ENCODE measurements at places on chromosomes 2 and 18.

- DNase-seq = no peak
Measured at GRCh38 chr2:134737671-134738070, 18.9 kb upstream of the TMEM163 start.

GRCh38 chr18:10297086-10297485 is 157.3 kb upstream of the APCDD1 start:
- DNase-seq = no peak

GRCh38 chr18:75783566-75784281 is 356.2 kb upstream of the SMIM21 start:
- DNase-seq = no peak

DNA sequence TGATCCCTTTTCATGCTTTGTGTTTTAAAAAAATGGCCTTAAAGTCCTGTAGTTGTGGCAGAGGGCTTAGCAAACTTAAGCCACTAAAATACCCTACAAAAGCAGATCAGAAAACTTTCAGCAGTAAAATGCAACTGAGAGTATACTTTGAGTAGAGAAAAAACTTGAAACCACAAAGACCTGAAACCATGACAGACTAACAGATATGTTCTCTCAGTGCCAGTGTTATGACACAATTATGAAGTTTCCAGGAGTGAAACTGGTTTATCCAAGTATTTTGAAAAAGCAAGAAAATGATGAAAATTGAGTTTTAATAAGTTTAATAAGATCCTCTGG is 74.5 kb downstream of the SPRED2 start:
- no peak for DNase-seq

DNA sequence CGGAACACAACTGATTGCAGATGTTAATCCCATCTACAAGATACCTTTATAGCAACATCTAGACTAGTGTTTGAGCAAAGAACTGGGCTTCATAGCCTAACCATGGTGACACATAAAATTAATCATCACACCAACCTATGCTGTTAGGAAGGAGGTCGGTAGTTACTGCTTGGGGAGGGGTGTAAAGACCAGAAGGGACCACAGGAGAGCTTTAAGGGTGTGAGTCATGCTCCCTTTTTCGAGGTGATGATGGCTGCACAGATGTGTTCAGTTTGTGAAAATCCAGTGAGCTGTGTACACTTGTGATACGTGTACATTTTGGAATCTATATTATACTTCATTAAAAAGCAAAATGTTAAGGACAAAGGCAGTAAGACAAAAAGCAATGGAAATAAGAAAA is 4.6 kb upstream of the SEH1L start:
- no peak for DNase-seq

DNA sequence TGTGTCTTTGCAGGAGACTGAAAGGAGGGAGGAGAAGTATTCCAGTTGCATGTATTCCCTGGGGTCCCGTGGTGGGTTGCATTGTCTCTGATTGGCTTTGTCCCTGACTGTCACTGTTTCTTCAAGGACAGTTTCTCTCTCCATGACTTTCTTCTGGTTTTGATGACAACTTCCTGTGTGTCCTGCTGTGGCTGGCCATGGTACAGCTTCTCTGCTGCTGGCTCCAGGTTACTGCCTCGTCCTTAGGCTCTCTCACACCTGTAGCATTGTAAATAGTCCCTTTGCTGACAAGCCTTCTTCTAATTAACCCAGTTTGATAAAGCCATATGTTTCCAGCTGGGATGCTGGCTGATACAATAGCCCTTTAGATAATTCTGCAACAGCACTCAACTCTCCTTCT is 129.0 kb downstream of the LPIN1 start:
- no peak for DNase-seq

- no peak for DNase-seq
Measured at GRCh38 chr2:9169349-9170107, 37.1 kb upstream of the ASAP2 start.

- DNase-seq = no peak
Measured at GRCh38 chr2:231332388-231332787, 63.1 kb upstream of the B3GNT7 start.

GRCh38 chr2:66541646-66542045 is 106.7 kb downstream of the MEIS1 start:
- no peak for DNase-seq

GRCh38 chr2:29228947-29229346 is 113.7 kb downstream of the CLIP4 start:
- DNase-seq = no peak

GRCh38 chr2:164992818-164993217 is 37.5 kb upstream of the SLC38A11 start:
- peak; percentile 13 for DNase-seq

GRCh38 chr2:107385921-107386320 is 440.8 kb upstream of the RGPD4 start:
- no peak for DNase-seq

- no peak for DNase-seq
Measured at GRCh38 chr2:191441496-191442214, 196.5 kb downstream of the MYO1B start.

- DNase-seq = no peak
Measured at GRCh38 chr2:19178175-19178574, 180.2 kb downstream of the OSR1 start.

GRCh38 chr2:26463244-26464192 is 14.4 kb downstream of the OTOF start:
- no peak for DNase-seq

- DNase-seq = no peak
Measured at GRCh38 chr2:88737385-88737784, 45.9 kb downstream of the RPIA start.

DNA sequence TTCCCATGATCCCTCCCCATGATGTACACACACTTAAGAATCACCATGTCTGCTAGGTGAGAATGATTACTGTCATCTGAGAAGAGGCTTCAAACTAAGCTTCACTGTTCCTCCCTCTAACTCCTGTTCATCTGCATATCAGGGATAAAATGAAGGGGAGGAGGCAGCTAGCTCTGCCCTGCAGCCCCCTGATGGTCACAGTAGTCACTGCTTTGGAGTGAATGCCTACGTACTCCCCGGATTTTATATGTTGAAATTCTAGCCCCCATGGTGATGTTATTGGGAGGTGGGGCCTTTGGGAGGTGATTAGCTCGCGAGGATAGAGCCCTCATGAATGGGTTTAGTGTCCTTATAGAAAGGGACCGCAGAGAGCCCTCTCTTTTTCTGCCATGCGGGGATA is 156.4 kb downstream of the NCKAP5 start:
- DNase-seq = no peak

DNA sequence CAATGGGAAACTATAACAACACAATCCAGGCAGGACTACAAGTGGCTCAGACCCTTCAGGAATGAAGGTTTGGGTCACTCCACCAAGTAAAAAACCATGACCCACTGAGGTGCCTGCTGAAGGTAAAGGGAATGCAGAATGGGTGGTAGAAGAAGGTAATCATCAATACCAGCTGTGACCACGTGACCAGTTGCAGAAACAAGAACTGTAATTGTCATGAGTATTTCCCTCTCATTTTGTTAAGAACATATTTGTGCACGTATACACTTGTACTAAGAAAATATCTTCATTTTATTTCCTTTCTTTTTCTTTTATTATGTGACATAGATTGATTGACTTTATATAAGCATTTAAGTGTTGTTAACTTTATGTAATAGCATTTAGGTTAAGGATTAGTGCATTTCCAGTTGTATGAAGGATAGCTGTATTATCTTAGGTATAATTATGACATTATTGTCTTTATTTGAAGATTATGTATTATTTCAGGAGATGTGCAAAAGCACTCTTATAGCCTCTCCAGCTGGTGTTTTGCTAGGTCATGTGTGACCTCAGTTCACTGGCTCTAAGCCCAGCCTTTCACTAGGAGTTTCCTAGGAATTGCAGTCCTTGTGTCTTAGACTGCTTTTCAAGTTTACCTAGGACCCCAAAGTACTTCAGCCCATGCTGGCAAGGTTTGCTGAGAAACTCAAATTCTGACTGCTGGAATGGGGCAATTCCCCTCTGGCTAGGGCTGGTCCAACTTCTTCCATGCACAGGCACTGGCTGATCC is 125.7 kb upstream of the DPP10 start:
- no peak for DNase-seq

GRCh38 chr2:101879466-101879865 is 112.3 kb upstream of the IL1R2 start:
- DNase-seq = no peak

DNA sequence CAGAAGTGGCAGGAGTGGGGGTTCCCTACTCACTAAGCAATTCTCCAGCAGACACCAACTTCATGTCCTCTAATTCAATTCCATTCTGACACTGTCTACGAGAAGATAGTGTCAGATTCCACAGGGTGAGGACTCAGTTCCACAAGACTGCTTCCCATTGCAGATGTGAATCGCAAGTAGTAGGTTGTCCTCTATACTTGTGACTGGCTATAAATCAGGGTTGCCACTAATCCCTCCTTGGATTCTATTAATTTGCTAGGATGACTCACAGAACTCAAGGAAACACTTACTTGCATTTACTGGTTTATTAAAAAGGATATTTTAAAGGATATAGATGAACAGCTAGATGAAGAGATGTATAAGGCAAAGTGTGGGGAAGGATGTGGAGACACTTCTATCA is 184.1 kb upstream of the ACVR2A start:
- no peak for DNase-seq

- DNase-seq = peak; percentile 57
Measured at GRCh38 chr2:181456660-181457120, 496 bp upstream of the ITGA4 start.

GRCh38 chr18:53971331-53971730 is 253.1 kb downstream of the MBD2 start:
- no peak for DNase-seq

DNA sequence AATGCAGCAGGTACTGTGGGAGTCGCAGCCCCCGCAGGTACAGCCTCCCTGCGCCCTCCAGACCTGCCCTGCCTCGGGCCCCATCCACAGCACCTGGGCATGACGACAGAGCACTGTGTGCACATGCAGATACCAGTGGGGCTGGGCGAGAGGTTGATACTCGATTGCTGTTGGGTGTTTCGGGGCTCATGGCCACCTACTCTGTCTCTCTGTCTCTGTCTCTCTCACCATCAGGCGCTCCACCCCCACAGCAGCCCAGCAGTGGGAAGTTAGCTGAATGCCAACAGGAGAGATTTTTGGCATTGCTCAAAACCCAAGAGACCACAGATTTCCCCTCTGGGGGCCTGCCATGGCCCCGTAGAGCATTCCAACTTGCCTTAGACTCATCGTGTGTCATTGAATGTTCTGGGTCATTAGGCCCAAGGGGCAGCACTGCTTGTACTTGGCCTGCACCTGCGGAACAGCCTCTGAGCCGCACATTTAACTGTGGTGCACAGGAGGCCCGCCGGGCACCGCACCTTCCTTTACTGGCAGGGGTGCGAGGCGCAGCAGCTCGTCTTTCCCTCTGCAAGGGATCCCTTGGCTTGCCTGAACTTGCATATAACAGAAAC is 18.8 kb downstream of the KCNIP3 start:
- no peak for DNase-seq

- DNase-seq = no peak
Measured at GRCh38 chr2:45974056-45974455, 322.6 kb downstream of the PRKCE start.

DNA sequence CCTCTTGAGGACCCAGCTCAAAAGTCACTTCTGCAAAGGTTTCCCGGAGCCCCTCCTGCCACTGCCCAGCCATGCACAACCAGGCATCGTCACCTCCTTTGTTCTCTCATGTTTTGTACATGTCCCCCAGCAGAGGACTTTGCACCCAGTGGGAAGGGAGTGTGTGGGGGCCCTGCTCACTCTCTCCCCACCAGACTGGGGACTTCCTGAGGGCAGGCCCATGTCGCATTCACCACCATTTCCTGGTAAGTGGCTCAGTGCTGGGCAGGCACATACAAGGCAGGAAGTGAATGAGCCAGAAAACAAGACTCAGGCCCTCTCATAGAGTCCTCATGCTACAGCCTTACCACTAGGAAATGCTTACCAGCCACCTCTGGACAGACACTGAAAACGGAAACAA is 18.9 kb downstream of the MRPL35 start:
- no peak for DNase-seq

DNA sequence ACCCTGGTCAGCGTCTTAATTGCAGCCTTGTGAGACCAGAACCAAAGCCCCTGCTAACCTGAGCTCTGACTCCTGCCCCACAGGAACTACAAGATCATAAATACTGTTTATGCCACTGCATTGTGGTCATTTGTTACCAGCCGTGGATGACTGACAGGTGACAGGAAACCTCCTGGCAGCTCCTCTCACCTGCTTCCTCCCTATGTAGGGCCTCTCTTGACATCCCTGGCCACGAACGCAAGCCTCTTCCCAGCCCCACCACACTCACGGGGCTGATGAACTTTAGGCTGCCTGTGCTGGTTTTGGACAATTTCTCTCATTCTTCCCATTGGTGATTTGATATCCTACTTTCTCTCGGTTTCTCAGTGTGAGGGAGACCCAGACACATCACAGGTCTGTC is 357.2 kb upstream of the MYT1L start:
- no peak for DNase-seq

DNA sequence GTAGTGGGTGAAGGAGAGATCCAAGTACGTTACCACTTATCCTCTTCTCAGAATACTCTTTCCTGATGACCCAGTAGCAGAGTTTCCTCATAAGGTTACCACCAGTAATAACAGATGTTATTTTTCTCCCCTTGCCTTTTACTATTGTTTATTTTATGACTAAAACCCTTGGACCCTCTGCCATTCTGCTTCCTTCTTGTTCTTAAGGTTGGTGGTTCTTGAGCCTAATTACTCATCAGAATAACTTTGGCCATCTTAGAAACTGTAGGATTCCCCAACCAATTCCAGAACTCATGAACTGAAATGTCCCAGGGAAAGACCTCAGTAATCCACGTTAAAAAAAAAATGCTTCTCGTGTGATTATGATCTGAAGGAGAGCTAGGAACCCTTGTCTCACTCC is 64.9 kb downstream of the CHST9 start:
- DNase-seq = no peak

GRCh38 chr18:52408800-52409302 is 68.9 kb downstream of the DCC start:
- no peak for DNase-seq

DNA sequence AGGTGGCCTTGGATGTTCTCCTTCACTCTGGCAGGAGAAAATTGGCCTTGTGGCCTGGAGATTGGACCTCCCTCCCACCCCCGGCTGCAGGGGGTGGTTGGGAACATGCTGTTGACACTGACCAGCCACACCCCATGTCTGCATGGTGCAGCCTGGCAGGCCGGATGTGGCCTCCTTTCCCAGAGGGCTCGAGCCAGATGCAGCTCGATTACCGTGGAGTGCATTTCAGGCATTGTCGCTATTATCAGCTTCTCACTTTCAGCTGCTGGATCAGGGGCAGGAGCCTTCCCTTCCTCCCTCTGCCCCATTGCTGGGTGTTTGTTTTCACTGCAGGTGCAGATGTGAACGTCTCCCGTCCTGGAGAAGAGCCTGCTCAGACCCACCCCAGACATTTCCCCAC is 211.0 kb upstream of the SIX2 start:
- no peak for DNase-seq

GRCh38 chr2:130825231-130825965 is 11.3 kb upstream of the ARHGEF4 start:
- DNase-seq = no peak
